AG09309 (cell line): ENCODE measurements at places on chromosomes 6 and 20.

GRCh38 chr6:139154881-139155547, 20.1 kb downstream of the HECA start:
- DNase-seq: no peak

- no peak for DNase-seq
Observed at GRCh38 chr6:72724545-72724944, 102.7 kb downstream of the KCNQ5 start.

DNA sequence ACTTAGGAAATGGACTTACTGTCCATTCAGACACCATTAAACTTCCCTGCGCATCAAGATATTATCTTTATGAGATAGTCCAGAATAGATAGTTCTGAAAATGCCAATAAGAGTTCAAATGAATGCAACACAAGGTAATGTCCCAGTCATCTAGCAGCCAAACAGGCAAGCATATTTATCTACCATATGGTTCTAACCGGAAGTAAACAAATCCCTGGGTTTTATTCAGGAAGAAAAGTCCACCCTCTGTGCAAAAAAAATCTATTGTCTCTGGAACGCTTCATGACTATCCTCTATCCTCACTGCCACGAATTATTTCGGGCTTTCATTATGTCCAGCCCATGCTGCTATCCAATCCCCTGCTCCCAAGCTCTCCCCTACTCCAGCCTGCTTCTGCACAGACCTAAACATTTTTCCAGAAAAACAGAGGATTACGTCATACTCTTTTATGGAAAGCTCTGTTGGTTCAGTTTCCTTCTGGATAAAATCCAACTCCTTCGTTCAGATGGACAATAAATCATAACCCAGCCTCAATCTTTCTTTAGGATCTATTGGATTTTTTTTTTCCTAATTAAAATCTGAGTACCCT, 11.4 kb downstream of the PPIL6 start:
- peak; percentile 44 for DNase-seq

DNA sequence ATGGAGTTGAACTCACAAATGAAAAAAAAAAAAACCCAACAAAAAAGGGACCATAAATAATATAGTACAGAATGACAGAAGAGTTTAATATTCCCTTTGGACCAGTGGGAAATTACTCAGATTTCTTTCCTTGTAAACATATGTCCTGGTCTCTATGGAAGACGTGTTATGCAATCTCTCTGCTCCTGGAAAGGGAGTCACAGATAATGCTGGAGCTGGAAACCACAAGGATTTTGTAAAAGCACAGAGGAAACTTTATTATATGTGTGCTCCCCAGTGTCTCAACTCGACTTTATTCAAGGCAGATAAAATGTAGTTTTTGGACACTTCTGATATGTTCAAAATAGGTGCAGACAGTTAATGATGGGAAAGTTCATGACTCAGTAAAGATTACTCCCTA, 88.1 kb upstream of the ZFP64 start:
- no peak for DNase-seq

DNA sequence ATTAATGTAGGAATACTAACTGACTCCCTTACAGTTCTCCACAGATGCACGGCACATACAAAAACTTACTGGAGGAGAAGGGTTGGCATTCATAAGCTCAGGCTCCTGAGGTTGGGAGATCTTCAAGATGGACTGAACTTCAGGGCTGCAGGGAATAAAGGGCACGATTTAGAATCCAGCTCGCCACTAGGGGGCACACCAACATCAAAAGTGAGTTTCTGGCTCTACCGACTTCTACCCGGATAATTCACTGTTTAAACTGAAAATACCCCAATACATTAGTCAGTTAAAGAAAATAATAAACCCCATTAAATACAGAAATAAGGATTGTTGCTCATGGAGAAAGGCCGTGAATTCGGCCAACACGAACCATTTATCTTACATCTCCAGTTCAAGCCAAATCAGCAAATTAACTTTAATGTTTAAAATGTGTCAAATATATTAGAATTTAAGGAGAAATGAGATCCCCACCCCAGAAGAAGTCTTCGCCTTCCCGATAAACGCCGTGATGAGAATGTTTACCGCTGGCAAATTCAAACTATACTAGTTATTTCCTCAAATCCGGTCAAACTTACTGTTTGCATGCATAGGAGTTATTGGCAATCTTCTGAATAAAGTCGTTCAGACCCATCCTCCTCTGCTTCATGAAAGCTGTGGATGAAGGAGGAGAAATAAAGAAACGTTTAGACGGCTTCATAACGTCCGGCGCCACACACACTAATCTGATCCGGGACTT, 121.7 kb upstream of the SLC2A12 start:
- peak; percentile 66 for DNase-seq

GRCh38 chr6:106183430-106183829, 97.3 kb downstream of the PRDM1 start:
- no peak for DNase-seq

DNA sequence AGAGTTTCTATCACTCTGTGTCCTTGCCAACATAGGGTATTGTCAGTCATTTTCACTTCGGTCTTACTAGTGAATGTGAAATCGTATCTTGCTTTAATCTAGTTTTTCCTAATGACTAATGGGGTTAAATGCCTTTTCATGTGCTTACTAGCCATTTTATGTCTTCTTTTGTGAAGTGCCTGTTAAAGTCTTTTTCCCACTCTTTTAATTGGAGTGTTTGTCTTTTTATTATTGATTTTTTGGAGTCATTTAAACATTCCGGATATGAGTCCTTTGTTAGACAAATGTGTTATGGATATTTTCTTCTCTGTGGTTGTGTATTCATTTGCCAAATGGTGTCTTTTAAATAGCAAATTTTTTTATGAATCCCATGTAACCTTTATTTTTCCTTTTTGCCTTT, 194.6 kb downstream of the CDH26 start:
- no peak for DNase-seq
